ENCODE measurements at places on chromosomes 12 and 14.
A peak's percentile ranks its signal among the peaks of the same experiment; 100 is the strongest.

GRCh38 chr12:130872179-130873096 lies 572 bp downstream of the RAN start:
- peak; percentile 29 for DNase-seq

DNA sequence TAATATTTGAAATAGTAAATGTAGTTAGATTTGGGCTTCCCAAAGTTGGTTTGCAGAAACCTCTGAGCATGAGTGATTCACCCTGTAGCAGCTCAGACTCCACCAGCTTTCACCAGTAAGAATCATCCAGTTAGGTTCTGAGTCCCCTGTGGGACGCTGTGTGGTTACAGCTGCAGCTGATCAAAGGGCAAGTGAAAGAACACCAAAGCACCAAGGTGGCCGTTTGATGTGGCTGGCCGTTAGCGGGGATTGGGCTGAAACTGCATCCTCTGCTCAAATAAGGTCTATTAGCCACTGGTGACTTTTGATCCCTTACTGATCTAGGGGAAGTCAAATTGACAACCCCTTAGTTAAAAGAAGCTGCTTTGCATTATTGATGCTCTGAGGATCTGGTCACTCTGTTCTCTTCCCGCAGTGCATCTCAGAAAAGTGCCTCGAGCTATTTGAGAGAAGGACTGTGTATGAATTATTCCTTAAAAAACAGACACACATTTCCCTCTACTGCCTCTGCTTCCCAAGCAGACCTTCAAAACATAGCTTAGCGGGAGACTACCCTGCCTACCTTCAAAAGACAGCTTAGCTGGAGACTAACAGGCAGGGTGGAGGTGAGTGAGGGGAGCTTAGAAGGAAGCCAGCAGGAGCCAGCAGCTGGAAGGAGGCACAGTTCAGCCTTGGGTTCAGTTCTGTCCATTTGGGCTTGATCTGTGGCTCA lies 3.7 kb downstream of the ABHD12B start:
- no peak for DNase-seq

- DNase-seq = no peak
Measured at GRCh38 chr14:25349269-25349668, 299.3 kb upstream of the STXBP6 start.

GRCh38 chr12:131164096-131164872 lies 210.6 kb downstream of the ADGRD1 start:
- no peak for DNase-seq

DNA sequence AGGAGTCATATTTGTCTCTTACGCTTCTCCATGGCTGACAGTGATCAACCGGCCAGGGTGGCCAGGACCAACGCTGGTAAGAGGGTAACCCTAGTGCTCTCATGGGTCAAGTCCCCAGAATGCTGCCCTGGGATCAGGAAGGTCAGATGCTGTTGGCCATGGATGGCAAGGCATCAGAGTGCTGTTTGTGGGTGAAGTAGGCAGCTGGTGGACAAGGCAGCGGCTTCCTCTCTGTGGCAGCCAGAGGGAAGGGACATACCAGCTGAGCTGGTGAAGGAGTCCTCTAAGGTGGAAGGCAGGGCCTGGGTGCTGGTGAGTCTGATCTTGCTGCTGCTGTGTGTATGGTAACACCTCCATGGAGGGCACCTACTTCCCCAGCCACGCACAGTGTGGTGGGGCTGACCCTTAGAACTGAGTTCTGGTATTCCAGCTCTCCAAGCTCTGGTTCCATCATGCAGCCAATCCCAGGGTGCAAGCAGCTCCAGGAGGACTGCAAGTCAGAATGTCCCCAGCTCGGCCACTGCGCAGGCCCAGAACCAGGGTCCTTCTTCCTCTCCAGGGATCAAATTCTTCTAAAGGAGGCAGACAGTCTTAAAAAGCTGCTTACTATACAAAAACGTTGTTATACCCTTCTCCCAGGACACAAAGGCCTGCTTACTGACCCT lies 13.4 kb upstream of the SMOC1 start:
- no peak for DNase-seq

GRCh38 chr12:104827587-104827986 lies 130.5 kb downstream of the SLC41A2 start:
- no peak for DNase-seq

DNA sequence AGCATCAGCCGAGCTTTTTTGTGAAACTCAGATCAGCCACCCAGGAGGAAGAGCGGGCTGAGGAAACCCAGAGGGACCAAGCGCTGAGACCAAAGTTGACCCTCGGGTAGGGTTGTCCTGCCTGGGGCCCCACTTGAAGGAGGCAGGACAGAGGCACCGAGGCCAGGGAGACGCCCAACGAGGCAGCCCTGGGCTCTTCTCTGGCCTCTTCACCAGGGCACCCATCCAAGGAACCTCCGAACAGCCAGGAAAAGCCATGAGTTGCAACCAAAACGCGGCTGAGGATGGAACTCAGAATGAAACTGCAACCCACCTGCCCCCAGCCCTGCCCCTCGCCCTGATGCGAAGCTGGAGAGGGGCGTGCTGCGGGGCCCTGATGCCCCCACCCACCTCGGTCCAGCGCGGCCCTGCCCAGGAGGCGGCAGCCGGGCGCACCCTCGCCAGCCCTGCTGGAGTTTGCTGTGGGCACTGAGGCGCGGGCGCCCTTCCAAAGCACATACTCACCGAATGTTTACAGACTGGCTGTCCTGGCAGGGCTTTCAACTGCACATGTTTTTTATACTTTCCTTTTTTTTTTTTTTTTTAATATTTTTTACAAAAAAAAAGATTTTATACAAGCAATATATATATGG lies 41.9 kb downstream of the JDP2 start:
- DNase-seq = no peak
